Natural killer cell (primary cell): ENCODE measurements at places on chromosomes 6 and 20. TPM values are rescaled to one million over a fixed set of nuclear protein-coding genes. Genes with fewer than 3 reads are reported as not detected.

RRAGD gene
- total RNA-seq: 1.8 TPM

ACOT8 gene
- total RNA-seq: 31.7 TPM

ARMC2 gene
- 9.4 TPM for total RNA-seq

NKX2-4 gene
- not detected for total RNA-seq

TRIM31 gene
- total RNA-seq: not detected

- H3K4me1 ChIP-seq: peaks cover 36% of the 10 kb centered on the region
- peaks cover 28% of the 10 kb centered on the region for H3K36me3 ChIP-seq
- no peaks in the 10 kb centered on the region for H3K27me3 ChIP-seq
These were observed 1.6 kb downstream of the MRGBP start for GRCh38 chr20:62797671-62798532.

- H3K27me3 ChIP-seq: no peaks in the 10 kb centered on the region
- H3K27ac ChIP-seq: no peak overlapping the region
- no peaks in the 10 kb centered on the region for H3K36me3 ChIP-seq
- peaks cover 4% of the 10 kb centered on the region for H3K4me1 ChIP-seq
- DNase-seq: no peak
These were observed 10.0 kb upstream of the FAM110A start for GRCh38 chr20:823574-823902.

DNA sequence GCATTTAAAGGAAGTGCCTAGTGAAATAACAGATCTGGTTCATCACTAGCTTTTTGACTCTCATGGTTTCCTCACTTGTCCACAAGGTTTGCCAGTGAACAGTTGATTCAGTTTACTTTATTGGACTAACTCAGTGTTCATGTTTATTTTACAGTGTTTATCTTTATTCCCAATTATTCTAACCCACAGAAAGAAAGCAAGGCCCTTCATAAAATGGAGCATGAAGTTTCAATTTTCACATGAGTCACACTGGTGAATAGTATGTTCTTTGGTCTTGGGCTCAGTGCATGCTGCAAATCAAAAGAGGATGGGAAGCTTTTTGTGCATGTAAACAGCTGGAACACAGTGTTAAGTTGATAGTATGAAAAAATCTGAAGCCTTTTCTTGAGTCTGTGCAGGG lies 217.6 kb upstream of the HDDC2 start:
- H3K4me3 ChIP-seq: no peak overlapping the region
- H3K27me3 ChIP-seq: peaks cover 5% of the 10 kb centered on the region
- H3K4me1 ChIP-seq: no peaks in the 10 kb centered on the region
- H3K36me3 ChIP-seq: no peaks in the 10 kb centered on the region

DNA sequence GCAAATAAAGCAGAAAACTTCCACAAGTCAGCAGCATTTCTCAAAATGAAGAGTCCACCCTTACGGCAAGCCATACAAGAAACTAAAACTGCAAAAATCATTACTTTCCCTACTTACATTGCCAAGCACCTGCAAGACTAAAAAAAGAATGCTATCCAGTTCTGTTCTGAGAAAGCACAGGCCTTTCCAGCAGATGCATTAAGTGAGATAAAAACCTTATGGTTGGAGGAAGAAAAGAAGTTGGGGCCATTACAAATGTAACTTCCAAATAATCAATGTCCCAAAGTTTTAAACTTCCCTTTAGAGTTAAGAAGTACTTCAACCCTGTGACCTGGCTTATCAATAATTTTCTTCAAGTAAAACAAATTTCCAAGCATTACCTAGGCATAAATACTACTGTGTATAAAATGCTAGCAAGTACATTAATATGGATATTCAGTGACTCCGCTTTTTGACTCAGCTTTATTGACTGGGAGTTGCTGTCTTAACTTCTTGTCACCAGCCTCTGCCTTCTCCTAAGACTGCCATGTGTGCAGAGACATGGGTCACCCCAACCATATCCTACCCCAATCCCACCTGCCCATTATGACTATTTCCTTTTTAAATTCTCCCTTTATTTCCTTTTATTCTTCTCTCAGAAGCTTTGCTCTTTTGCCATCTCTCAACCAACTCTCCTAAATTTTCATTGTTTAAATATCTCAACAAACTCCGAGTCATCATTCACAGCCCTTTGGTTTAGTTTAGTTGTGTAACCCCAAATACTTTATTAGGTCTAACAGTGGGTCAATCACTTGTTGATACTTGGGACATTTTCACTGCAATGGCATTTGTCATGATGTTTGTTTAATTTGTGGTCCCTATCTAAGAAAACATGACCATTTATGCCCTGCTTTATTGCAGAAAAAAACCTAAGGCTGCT lies 49.7 kb downstream of the SLC22A23 start:
- H3K4me1 ChIP-seq: no peaks in the 10 kb centered on the region
- no peaks in the 10 kb centered on the region for H3K27me3 ChIP-seq
- H3K27ac ChIP-seq: no peak overlapping the region
- no peaks in the 10 kb centered on the region for H3K36me3 ChIP-seq
- H3K4me3 ChIP-seq: no peak overlapping the region
- no peak for DNase-seq

- H3K4me1 ChIP-seq: peaks cover 38% of the 10 kb centered on the region
- H3K27ac ChIP-seq: no peak overlapping the region
- H3K27me3 ChIP-seq: peaks cover 39% of the 10 kb centered on the region
- no peak for DNase-seq
- no peaks in the 10 kb centered on the region for H3K36me3 ChIP-seq
- no peak overlapping the region for H3K4me3 ChIP-seq
These were observed 8.7 kb downstream of the TOX2 start for GRCh38 chr20:43923322-43923721.

- H3K4me1 ChIP-seq: peaks cover 3% of the 10 kb centered on the region
- H3K36me3 ChIP-seq: no peaks in the 10 kb centered on the region
- no peak overlapping the region for H3K4me3 ChIP-seq
- no peak overlapping the region for H3K27ac ChIP-seq
These were observed 80.0 kb upstream of the RPS6KA2 start for GRCh38 chr6:166707045-166707444.

DNA sequence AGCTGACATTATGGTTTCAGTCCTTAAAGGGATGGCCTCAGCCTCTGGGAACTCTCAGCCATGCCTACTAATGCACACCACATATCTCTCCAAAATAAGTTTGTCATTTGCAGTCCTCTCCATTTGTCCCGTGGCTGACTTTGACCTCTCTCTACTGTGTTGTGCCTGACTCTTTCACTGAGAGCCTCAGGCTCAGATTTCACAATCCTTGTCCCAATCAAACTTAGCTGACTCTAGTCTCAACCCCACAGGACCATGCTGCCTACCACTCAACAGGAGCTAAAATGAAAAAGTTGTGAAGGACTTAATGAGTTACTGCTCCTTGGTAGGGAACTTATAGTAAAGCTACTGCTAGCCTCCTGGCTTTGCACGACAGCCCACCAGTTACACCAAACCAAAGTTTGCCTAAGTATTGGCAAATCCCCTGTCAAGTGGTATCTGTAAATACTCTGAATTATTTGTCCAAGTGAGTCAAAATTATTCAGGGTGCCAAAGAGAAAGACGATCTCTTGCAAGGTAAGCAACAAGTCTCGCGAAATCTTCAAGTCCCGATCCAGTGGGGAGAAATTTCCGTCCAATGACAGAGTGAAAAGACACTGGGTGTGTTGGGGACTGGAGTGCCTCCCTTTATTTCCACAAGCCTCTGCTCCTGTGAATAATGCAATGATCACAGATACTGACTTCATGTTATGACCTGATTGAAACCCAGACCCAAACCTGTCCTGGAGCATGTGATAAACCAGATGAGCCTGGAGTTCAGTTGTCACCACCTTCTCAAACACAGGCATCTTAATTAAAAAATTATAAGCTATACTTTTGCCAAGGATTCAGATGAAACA lies 124.4 kb upstream of the FOXQ1 start:
- H3K27ac ChIP-seq: no peak overlapping the region
- H3K36me3 ChIP-seq: no peaks in the 10 kb centered on the region
- DNase-seq: no peak
- H3K27me3 ChIP-seq: no peaks in the 10 kb centered on the region
- H3K4me3 ChIP-seq: no peak overlapping the region

GRCh38 chr20:51346686-51347485 lies 195.6 kb downstream of the NFATC2 start:
- no peaks in the 10 kb centered on the region for H3K36me3 ChIP-seq
- no peaks in the 10 kb centered on the region for H3K27me3 ChIP-seq
- no peak overlapping the region for H3K4me3 ChIP-seq
- H3K27ac ChIP-seq: no peak overlapping the region
- no peak for DNase-seq

- no peak for DNase-seq
- H3K27ac ChIP-seq: no peak overlapping the region
- no peak overlapping the region for H3K4me3 ChIP-seq
- H3K4me1 ChIP-seq: no peaks in the 10 kb centered on the region
These were observed 303.4 kb downstream of the CENPW start for GRCh38 chr6:126643352-126643751.

- no peaks in the 10 kb centered on the region for H3K36me3 ChIP-seq
- no peak for DNase-seq
- H3K27me3 ChIP-seq: peaks cover 6% of the 10 kb centered on the region
- no peaks in the 10 kb centered on the region for H3K4me1 ChIP-seq
These were observed 196.6 kb upstream of the KCNG1 start for GRCh38 chr20:51219544-51219943.

DNA sequence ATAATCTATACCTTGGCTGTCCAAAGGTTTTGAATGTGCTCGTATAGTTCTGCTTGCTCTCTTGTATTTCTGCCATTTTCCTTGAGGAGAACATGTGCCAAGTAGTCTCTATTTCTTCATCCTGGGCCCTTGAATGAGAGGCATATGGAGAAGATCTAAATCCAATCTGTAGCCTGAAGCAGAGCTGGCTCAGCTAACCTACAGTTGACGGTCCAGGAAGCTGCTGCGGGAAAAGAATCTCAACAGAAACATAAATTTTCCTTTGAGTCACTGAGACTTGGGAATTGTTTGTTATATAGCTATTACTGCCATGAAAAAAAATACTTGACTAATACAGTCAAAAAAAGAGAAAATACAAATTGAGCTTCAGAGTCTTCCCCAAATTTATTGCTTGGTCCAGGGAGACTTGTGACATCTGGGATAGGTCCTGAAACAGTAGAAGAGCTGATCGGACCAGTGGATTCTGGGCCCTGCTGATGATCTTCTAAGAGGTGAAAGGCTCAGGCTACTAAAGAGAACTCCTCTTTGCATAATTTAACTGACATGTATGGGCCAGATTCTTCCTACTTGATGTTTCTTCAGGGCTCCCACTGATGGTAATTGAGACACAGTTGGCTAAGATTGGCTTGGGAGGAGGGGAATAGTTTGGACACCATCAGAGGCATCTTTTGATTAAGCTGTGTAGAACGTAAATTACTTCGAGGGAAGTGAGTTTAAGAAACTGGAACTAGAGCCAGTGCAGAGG lies 29.9 kb upstream of the PLCB4 start:
- no peak overlapping the region for H3K27ac ChIP-seq
- H3K4me3 ChIP-seq: no peak overlapping the region
- no peaks in the 10 kb centered on the region for H3K27me3 ChIP-seq
- DNase-seq: no peak
- H3K36me3 ChIP-seq: no peaks in the 10 kb centered on the region
- no peaks in the 10 kb centered on the region for H3K4me1 ChIP-seq

GRCh38 chr6:93366506-93366905 lies 52.9 kb downstream of the EPHA7 start:
- H3K27ac ChIP-seq: no peak overlapping the region
- no peak for DNase-seq
- no peaks in the 10 kb centered on the region for H3K36me3 ChIP-seq
- no peaks in the 10 kb centered on the region for H3K27me3 ChIP-seq

GRCh38 chr6:90835596-90836212 lies 248.8 kb upstream of the MAP3K7 start:
- no peak overlapping the region for H3K27ac ChIP-seq
- H3K4me1 ChIP-seq: no peaks in the 10 kb centered on the region
- no peak overlapping the region for H3K4me3 ChIP-seq
- no peak for DNase-seq
- no peaks in the 10 kb centered on the region for H3K27me3 ChIP-seq
- no peaks in the 10 kb centered on the region for H3K36me3 ChIP-seq

DNA sequence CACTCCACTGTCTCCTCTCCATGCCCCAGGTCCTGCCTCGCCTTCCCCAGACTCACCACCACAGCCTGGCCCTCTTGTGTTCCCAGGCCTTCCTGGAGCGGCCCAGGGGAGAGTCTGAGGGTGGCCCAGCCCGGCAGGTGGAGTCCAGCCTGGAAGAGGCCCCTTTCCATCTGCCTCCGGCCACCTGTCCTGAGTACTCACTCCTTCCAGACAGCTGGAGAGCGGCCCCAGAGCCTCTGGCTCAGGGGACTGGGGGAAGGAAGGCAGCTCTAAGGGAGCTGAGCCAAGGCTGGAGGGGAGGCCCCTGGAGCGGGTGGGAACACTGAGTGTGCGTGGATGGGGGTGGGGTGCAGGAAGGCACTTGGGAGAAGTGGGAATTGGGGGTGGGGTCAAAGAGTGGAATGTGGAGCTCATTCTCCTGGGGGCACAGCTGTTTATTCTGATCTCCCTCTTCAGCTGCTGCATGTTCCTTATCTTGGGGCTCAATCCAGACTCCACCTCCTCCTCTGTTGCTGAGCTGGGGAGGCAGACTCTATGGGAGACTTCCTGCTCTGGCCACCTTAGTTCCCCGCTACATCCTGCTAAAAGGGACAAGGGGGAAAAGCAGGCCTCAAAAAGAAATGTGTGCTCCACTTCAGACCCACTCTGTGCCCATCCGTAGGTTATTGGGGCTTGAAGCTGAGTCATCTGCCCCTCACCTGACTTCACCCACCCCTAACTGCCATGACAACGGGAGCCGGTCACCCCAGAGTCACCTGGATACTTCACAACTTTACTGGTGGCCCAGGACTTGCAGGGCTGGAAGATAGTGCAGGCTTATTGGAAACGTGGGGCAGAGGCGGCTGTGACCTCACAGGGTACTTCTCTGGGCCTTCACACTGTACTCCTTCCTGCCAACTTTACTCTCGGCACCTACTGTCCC lies 19.5 kb upstream of the TAF8 start:
- H3K4me3 ChIP-seq: peak overlapping the region; percentile 3
- H3K36me3 ChIP-seq: peaks cover 22% of the 10 kb centered on the region
- no peak for DNase-seq
- H3K27me3 ChIP-seq: no peaks in the 10 kb centered on the region
- peaks cover 81% of the 10 kb centered on the region for H3K4me1 ChIP-seq

GRCh38 chr20:60203451-60203850 lies 245.2 kb downstream of the CDH26 start:
- H3K4me1 ChIP-seq: peaks cover 16% of the 10 kb centered on the region
- no peaks in the 10 kb centered on the region for H3K36me3 ChIP-seq
- H3K27me3 ChIP-seq: no peaks in the 10 kb centered on the region
- no peak for DNase-seq
- H3K4me3 ChIP-seq: no peak overlapping the region

DNA sequence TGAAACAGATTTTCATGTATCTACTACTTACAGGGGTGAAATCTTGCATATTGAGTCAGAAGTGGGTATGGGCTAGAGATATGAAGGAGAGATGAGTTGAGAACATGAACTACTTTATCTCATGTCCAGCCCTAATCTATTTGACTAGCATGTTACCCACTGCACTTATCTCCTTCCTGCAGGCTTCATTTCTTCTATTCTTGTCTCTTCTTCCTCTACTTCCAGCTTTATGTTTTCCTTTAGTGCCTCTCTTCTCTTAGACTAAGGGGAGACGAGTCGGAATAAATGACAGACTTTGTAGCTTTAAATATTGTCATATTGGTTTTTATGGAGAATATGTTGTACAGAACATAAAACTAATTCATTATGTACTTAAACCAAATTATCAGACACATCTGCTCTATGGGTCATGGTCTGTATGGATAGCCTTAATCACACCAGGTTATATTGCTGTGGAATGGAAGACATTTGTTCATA lies 5.3 kb downstream of the RAB32 start:
- H3K4me3 ChIP-seq: no peak overlapping the region
- no peak overlapping the region for H3K27ac ChIP-seq
- no peaks in the 10 kb centered on the region for H3K27me3 ChIP-seq
- no peaks in the 10 kb centered on the region for H3K36me3 ChIP-seq
